Stimulated activated CD8-positive, alpha-beta memory T cell treated with anti-CD3 and anti-CD28 coated beads, Interleukin-15, amount 100 ng/mL, for 48 hours (primary cell): ENCODE measurements at places on chromosomes 7 and 10.
A peak's percentile ranks its signal among the peaks of the same experiment; 100 is the strongest.

GRCh38 chr7:28419716-28420115 is 7.4 kb downstream of the CREB5 start:
- DNase-seq = no peak

DNA sequence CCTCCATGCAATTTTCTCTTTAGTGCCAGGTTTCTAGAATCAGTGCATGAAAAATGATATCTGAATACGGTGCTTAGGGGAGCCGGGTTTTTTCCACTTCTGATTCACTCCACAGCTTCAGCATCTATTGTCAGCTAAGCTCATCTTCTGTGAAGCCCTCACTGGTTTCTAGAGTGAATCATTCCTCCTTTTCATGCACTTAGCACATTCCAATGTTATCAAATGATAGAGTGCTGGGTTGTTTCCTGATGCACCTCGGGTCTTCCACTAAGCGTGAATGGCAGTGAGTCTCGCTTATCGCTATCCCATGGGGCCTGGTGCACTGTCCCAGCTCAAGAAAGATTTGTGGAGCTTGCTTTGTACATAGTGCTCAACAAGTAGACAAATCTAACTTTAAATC is 170.9 kb upstream of the RHEB start:
- no peak for DNase-seq

DNA sequence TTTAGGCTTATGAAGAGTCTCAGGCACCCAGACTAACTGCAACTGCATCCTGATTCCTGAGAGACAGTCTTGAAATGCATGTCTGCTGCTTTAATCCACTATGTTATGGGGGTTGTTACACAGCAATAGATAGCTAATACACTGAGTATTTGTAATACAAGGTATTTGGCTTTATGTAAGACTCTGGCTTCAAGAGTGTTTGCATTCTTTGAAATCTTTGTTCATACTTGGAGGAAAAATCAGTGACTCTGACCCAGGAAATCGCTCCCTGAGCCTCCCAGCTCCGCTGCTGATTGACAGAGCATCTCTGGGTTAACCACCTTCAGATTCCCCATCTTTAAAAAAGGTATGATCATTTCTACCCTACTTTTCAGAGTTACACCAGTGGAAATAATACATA is 133.9 kb downstream of the MTPAP start:
- no peak for DNase-seq

DNA sequence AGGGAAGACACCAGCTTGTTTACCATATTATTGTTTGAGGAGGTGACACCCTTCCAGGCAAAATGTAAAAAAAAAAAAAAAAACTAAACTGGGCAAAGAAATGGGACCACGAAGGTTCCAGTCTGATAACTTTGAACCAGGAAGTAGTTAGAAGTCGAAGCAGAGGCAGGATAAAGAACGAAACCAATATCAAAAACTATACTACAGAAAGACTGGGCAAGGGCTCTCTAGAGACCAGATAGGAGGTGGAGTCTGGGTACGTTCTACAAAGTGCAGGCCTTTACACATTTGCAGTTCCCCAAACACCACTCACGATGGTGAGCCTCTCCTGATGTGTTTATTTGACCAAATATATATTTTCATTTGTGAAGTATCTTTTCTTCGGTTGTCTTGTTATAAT is 125.7 kb upstream of the CDK1 start:
- no peak for DNase-seq

DNA sequence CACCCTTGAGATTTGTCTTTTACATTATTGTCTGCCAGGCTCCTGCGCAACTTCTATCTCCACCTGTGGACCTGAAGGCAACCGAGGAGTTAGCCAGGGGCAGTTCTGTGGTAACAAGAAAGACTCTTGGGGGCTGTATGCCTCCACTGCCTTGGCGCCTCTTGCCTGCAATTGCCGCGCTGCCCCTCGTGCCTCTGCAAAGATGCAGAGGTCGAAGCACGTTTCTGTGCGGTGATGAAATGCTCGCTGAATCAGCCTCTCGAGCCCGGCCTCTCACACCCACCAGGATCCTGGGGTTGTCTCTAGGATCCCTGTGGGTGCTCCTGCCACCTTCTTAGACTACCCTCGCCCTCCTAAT is 486 bp upstream of the LHFPL3 start:
- DNase-seq = no peak

DNA sequence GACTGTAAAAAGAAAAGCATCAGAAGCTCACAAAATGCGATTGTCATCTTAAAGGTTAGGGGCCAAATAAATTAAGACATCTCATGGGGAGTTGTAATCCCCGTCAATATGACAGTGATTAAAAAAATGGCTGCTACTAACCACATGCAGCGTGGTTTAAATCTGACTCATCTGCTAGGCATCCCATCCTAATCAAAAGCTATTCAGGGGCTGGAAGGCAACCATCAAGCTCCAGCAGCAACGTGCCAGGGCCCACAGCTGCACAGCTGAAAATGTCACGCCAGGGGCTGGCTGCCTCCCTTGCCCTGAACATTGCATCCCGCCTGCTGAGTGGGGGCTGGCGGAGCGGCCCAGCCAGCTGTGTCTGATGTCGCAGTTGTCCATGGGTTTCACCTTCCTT is 66.3 kb upstream of the FRMD4A start:
- DNase-seq = no peak

DNA sequence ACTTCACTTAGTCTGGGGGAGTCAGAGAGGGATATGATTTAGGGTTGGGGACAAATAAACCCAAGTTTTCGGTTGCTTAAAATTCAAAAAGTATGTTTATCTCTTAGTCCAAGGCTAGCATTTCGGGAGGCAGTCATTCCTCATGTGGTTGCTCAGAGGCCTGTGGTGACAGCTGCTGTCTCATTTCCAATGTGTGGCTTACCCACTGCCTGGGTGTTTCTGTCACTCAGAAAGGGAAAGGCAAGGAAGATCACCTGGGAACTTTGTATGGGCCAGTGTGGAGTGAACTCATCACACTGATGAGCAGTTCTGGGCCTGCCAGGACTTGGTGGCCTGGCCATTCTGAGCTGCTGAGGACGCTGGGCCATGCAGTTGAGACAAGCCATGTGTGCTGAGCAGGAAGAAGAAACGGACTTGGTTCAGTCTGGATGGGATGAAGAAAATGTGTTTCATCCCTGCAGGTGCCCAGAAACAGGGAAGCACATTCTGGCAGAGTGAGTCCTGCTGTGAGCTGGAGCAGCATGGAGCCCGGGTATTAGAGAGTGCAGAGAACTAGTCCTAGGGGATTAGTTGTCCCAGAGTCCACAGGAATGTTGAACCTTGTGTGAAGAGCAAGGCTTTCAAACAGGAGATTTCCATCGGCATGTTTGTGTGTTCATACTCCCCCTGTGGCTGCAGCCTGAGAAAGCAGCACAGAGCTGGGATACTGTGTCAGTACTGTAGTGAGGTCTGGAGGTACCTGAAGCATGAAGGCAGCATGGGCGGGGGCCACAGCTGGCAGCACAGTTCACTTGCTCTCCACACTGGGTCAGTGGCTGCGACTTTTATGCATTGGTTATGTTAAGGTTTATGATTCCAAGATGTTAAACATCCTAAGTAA is 211.1 kb upstream of the IGFBP3 start:
- DNase-seq = no peak

DNA sequence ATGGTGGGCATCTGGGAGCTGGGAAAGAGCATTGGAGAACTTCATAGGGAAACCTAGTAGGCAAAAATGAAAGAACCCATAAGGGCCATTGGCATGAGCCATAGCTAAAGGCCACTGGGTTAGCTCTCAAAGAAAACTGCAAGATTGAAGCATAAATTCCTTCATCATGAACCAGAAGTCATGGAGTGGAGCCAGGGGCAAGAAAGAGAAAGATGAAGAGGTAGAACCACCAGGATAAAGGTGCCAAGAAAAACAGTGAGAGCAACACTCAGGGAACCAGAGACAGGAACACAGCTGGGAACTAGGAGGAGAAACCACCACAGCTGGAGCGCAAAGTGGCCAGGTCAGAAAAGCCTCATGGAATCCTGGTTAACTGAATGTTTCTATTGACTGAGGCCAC is 11.5 kb upstream of the SGMS1 start:
- DNase-seq = no peak

DNA sequence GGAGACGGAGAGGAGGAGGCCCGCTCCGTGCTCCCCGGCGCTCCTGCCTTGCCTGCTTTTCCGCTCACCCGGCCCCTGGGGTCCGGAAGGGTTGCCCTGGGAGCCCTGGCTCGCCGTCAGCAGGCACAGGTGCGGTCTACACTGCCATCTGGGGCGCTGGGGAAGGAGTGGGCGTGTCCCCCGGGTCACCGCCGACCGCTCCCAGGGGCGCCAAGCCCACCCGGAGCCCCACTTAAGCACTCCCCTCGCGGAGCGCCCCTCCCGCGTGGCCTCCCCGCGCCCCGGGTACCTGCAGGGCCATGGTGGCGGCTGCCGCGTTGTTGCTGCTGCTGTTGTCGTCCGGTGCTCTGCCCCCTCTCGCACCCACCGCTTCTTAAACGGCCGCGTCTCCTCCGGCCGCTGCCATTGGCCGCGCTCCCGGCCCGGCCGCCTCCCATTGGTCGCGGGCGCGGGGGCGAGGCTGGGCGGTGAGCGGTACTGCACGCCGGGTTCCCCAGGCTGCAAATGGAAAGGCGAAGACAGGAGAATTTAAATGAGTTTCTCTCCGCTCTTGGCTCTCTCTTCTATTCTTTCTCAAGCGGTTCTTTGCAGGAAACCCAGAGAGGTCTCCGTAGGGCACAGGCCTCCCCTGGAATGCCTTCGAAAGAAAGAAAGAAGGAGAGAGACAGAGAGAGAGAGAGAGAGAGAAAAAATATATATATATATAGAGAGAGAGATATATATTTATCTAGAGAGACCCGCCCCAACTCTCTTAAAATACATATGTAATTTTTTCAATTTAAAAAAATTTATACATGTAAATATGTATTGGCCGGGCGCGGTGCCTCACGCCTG is at the start of gene ACBD7:
TSS of gene ACBD7 (minus strand) at position 349 of the 834 bp plus-strand sequence. CDS start at position 301, 48 bp downstream.
- DNase-seq = peak; percentile 77

GRCh38 chr10:11319990-11320602 is 291.4 kb downstream of the USP6NL start:
- no peak for DNase-seq

DNA sequence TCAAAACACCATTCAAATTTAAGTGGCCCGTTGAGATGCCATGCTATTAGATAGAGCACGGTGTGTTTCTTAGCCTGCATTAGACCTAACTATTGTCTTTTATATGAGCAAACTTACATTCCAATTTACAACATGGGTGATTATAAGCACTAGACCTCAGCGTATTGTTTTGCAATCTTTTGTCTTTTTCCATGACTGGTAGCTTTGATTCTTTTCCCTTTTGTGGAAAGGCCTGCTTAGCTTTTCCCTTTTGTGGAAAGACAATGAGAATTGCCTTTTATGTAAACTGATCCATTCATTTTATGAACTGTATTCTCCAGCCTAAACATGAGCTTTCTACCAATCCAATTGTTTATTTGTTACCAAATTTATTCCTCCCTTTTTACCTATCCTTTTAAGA is 823.1 kb downstream of the CCSER2 start:
- DNase-seq = no peak

- DNase-seq = no peak
Observed at GRCh38 chr10:119296703-119297102, 89.3 kb downstream of the GRK5 start.

- no peak for DNase-seq
Observed at GRCh38 chr7:105805447-105806019, 70.9 kb downstream of the ATXN7L1 start.

GRCh38 chr10:53357587-53357986 is 585.0 kb upstream of the MBL2 start:
- no peak for DNase-seq

GRCh38 chr7:44631458-44632115 is 25.2 kb downstream of the OGDH start:
- DNase-seq = no peak

- DNase-seq = no peak
Observed at GRCh38 chr10:99944860-99945259, 64.9 kb downstream of the DNMBP start.

DNA sequence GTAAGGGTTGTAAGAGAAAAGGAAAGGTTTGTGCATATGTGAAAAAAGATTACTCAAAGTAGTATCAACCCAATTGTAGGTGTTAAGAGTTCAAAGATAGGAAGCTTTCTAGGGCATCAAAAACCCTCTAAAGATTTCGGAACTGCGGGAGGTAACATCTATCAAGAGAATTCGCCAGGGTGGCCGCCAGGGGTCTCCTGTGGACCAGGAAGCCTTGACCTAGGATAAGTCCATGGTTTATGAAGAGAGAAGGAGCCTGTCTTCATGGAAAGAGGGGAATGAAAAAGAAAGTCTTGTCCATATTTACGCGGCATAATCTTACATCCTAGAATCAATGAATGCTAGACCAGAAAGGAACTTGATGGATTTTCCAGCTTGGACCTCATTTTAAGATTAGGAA is 140.7 kb upstream of the CALCR start:
- DNase-seq = no peak

DNA sequence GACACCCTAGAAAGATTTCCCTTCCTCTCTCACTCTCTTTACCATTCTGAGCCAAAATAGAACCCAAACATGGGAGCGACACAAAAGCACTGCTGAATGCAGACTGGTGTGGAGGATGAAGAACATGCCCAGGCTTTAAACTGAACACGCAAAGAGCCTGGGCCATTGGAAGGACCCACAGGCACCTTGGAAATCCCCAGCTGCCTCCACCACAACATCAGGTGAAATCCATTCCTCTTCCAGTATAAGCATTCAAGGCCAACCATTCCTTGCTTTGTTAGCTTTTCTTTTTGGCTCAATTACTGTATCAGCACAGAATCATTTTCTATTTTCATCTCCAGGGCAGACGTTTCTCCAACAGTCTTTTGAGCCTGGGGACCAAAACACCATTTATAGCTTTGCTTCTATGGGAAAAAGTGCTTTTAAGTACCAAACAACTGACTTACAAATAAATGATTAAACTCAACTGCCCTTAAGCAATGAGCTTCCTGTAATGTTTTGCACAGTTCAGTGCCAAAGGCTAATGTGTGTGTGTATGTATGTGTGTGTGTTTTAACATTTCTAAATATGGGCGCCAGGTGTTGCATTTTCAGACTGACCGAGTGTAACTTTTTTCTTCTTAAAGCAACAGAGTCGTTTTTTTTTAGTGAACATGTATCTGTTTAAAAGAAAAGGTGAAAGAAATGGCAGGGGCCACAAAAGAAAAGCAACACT is 16.2 kb upstream of the BLNK start:
- no peak for DNase-seq

GRCh38 chr7:20602306-20602705 is 13.2 kb upstream of the ABCB5 start:
- DNase-seq = no peak

DNA sequence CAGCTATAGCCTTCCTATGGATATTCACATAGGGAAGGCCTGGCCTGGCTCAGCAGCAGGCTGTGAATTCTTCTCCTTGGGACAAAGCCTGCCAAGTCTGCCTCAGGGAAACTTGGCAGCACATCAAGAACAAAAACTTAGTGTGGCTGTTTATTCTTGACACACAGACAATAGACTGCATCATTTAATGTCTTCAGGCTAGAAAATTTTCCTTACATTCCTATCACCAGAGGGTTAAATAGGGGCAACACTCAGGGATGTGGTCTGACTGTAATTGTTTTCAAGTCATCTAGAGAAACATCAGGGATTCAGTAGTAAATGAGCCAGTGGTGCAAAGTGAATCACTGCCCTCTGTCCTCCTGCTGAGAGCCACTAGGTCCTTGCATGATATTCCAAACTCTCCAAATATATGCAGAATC is 137.3 kb downstream of the SEMA3C start:
- DNase-seq = no peak
